ENCODE measurements at places on chromosomes 6 and 20. TPM values are rescaled to one million over a fixed set of nuclear protein-coding genes. Genes with fewer than 3 reads are reported as not detected.

RIPOR2 gene
- 435 TPM for polyA plus RNA-seq

CAGE1 gene
- polyA plus RNA-seq: 0.08 TPM

RAET1G gene
- not detected for polyA plus RNA-seq

RSPO3 gene
- polyA plus RNA-seq: not detected

ADGRB3 gene
- polyA plus RNA-seq: not detected

SALL4 gene
- not detected for polyA plus RNA-seq

TBX18 gene
- polyA plus RNA-seq: not detected

SLC35D3 gene
- not detected for polyA plus RNA-seq

MYCT1 gene
- polyA plus RNA-seq: not detected

- DNase-seq: no peak
Observed at GRCh38 chr20:14114065-14114704, 118.9 kb downstream of the MACROD2 start.

- no peak for DNase-seq
Observed at GRCh38 chr6:136076496-136076895, 173.6 kb downstream of the MTFR2 start.

DNA sequence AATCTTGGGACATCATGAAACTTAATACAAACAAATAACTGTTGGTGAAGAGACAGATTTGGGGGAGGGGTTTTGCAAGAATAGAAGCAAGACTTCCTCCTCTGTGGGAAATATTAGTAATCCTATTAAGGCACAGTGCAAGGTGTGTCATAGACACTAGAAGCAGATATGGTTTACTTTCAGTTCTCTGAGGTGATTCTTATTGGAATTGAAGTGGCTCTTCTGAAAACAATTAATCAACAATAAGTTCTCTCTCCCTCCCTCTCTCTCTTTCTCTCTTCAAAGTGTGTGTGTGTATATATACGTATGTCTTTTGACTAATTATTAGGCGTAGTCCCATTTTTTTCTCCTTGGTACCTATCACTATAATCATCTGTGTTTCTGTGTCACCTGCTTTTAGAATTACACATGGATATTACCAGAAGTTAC lies 99.8 kb downstream of the HIVEP2 start:
- peak; percentile 79 for DNase-seq

- DNase-seq: no peak
Observed at GRCh38 chr20:47686545-47686944, 98.7 kb downstream of the SULF2 start.

GRCh38 chr20:416950-417800 lies 9.1 kb downstream of the RBCK1 start:
- DNase-seq: no peak

GRCh38 chr6:134819236-134819635 lies 130.7 kb downstream of the ALDH8A1 start:
- no peak for DNase-seq

DNA sequence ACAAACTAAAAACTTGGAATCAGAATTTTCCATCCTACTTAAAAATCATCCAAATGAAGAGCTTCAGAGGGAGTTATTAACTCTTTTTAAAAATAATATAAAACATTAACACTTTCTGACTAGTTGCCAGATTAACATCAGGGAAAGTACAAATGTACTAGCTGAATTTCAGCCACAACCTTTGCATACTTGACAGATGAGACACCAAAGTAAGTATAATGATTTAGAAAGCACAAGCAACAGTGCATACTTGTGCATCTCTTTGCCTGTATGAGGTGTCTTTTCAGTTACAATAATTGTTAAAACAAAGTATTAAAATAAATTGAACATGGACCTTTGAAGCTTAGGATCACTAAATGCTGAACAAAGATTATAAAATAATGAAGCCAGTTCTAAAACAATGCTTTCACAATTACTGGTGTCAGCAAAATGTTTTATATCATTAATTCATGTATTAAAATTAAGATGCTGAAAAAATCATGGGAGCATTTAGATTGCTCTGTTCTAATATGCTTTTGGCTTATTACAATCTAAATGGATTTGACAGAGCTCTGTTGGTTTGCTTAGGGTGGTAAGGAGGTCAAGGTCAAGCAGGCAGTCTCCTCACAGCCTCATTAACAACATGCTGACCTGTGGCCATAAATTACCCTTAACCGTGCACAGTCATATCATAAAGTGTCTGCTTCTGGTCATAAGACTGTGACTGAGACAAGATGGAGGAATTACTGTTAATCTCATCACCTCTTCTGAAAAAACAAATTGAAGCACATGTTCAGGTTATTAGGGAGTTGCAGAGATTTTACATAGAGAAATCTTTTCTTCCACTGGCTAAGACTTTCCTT lies 15.1 kb downstream of the RNF217 start:
- no peak for DNase-seq

DNA sequence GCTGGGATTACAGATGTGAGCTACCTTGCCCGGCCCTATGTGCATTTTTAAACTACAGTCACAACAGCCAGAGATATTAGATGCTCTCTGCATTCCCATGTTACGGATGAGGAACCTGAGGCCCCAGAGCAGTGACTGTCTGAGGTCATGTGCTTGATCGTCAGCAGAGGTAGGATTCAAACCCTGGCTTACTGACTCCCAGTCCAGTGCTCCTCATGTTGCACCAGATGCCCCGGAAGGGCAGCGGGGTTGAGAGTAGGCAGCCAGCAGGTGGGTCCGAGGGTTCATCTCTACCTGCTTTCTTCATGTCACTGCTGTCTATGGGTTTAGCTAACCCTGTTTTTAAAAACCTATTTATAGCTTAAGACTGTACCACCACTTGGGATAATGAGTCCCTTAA lies 9.3 kb upstream of the ZNF335 start:
- no peak for DNase-seq

GRCh38 chr6:11273406-11274065 lies 41.1 kb upstream of the NEDD9 start:
- DNase-seq: no peak

GRCh38 chr6:135983718-135984343 lies 132.3 kb downstream of the PDE7B start:
- DNase-seq: no peak

DNA sequence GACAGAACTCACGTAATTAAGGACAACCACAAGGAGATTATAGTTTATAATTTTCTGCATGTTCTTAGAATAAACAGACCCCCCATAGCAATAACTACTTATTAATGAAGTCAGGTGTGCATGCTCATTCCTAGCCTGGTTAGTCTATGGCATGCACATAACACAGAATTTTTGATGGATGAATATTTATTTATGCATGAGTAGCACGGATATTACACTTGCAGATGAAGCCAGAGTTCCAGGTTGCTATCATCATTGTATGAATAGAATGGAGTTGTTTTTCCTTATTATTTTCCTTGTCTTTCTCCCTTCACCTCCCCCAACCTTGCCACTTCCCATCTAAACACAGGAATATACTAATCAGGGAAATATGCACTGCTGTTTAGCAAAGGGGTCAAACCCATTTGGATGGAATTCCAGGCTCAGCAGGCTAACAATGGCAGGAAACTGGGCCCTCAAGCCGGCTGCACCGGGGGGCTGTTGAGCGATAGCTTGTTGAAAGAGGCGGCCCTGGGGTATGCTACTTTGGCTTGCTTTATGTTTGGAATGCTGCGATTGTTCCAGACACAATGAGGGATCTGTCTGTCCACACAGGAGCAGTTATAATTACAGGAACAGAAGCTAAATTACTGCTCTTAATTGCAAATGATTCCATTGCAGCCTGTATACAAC lies 112.6 kb downstream of the TMEM170B start:
- no peak for DNase-seq

DNA sequence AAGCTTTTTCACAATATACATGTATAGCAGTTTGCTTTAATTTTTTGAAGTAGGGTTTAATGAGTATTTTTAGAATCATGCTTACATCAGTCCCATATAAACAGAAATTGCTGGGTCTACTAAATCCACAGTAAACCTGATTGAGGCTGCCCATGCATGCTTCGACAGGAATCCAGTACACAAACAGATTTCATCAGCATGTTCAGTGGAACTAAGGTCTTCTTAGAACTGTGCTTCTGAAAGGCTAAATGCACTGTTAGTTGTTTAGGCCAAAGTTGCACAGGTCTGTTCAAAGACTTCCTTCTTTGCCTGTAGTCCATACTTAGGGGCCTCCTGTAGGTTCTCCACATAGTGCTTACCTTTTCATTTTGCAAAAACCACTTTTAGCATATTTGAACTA lies 42.5 kb upstream of the THBS2 start:
- no peak for DNase-seq

DNA sequence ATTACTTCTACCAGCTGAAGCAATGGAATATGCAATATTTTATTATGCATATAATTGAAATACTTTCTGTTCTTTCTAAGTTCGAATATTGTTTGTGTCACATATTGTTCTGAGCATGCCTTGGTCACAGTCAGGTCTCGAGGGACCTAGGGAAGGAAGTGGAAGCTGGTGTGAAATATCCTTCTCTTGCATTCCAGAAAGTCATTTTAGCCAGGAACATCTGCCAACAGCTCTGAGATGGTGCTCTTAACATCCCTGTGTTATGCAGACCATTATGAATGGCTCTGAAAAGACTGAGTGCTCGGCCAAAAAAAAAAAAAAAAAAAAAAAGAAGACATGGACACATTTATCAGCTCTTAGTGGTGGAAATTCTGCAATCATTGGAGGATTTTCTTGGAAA lies 132.7 kb upstream of the JAG1 start:
- DNase-seq: no peak

GRCh38 chr20:45993197-45993951 lies 15.3 kb upstream of the MMP9 start:
- peak; percentile 29 for DNase-seq
